ENCODE measurements at places on chromosomes 1 and 21.

- DNase-seq, result no peak
Measured at GRCh38 chr21:45551316-45551715, 9.1 kb upstream of the SLC19A1 start.

DNA sequence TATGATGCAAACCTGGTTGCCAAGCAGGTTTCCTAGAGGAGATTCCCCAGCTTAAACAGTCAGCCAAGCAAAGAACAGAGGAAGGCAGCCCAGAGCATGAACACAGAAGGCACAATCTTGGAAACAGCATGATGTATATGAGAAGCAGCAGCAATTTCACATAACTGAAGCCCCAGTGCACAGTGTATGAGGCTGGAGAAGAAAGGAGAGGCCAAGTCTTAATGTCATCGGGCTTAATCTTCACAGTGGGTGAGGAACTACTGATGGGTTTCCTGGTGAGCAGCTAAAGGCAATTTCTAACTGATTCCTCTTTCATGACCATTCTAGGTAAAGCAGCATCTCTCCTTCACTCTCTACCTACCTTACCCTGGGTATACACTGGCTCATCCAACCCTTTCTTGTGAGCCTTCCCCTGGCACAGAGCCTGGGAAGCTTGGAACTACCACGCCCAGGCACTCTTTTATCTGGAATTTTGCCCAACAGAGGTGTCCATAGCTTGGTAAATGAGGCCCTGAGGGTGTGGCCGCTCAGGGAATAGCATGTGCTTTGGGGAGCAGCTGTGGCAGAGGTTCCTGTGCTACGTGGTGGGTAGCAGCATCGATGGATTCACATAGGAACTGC, 22.0 kb downstream of the FYB2 start:
- DNase-seq, result no peak

- DNase-seq, result no peak
Measured at GRCh38 chr1:18211764-18212163, 104.2 kb downstream of the IGSF21 start.

- DNase-seq, result no peak
Measured at GRCh38 chr1:3732434-3733093, 19.7 kb upstream of the CCDC27 start.

GRCh38 chr21:45511661-45512431, 30.4 kb downstream of the SLC19A1 start:
- DNase-seq, result no peak

GRCh38 chr1:10629091-10629815, 154.5 kb downstream of the PEX14 start:
- DNase-seq, result no peak

DNA sequence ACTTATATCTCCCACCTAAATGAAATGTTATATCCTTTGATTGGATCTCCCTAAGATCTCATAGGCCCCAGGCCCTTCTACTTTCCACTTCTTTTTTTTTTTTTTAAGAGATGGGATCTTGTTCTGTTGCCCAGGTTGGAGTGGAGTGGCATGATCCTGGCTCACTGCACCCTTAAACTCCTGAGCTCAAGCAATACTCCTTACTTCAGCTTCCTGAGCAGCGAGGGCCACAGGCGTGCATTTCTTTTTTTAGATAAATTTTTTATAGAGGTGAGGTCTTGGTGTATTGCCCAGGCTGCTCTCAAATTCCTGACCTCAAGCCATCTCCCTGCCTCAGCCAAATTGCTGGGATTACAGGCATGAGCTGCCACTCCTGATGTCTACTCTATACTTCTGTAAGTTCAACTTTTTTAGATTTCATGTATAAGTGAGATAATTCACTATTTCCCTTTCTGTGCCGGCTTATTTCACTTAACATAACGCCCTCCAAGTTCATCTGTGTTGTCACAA, 987.5 kb upstream of the NCAM2 start:
- DNase-seq, result no peak

- no peak for DNase-seq
Measured at GRCh38 chr1:193448682-193449461, 262.5 kb upstream of the B3GALT2 start.

- no peak for DNase-seq
Measured at GRCh38 chr1:196355206-196355786, 252.9 kb downstream of the KCNT2 start.

GRCh38 chr1:86706018-86706635, 1.8 kb downstream of the SH3GLB1 start:
- no peak for DNase-seq

DNA sequence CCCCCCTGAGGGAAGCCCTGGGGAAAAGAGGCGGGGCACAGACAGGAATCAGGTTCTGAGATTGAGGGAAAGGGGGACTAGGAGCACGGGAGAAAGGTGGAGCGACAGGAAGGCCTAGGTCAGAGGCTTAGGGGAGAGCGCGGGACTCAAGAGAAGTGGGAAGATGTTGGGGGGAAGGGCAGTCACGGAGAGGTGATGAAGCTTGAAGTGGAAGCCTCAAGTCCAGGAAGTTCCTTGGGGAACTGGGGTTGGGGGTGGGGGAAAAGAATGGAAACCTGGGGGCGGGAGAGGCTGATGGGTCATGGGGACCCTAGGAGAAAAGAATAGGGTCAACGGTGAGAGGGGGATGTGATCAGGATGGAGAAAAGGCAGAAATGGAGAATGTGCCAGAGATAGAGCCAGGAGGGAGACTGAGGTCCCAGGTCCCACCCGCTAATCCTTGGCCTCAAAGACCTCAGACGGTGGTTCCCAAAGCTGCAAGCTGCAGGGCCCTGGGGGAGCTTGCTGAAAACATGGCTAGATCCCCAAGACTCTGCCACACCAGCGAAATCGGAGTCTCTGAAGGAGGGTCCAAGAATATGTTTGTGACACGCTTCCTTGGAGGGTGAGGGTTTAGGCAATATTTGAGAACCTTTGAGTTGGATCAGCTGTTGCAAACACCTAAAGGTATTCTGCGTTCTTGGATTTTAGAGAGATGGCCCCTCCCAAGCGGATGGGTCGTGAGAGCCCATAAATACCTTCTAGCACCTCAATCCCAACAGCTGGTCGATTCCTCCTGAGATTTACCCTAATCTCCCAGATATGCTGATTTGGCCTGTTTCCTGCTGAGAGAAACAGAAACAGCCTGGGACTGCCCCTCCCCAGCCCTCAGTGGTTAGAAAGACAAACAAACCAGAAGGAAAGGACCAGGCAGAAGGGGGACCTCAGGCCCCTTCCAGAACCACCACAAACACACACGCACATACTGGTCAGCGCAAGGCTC, 3.6 kb downstream of the C1orf232 start:
- no peak for DNase-seq
